Activated T-helper 1 cell treated with anti-CD3 and anti-CD28 coated beads, Interleukin-12 subunit alpha, Interleukin-12 subunit beta, Interleukin-2, Interleukin-4 antibody, amounts not matched to agents 30 ng/mL and 10 ng/mL and 1 ng/mL, durations not matched to agents 14 hours and 24 hours and 36 hours (primary cell): ENCODE measurements at places on chromosomes 12 and 14. TPM values are rescaled to one million over a fixed set of nuclear protein-coding genes. Genes with fewer than 3 reads are reported as not detected.

The PRR4 gene
- total RNA-seq, result 1.9 and 3.6 TPM in 2 replicates

The LUM gene
- total RNA-seq, result not detected in 2 replicates

The HOXC11 gene
- not detected in 2 replicates for total RNA-seq

The DLST gene
- 98.9 and 107 TPM in 2 replicates for total RNA-seq

The SERPINA12 gene
- total RNA-seq, result not detected in 2 replicates

The TRAFD1 gene
- total RNA-seq, result 46.5 and 46.7 TPM in 2 replicates

The SVOP gene
- total RNA-seq, result not detected in 2 replicates

DNA sequence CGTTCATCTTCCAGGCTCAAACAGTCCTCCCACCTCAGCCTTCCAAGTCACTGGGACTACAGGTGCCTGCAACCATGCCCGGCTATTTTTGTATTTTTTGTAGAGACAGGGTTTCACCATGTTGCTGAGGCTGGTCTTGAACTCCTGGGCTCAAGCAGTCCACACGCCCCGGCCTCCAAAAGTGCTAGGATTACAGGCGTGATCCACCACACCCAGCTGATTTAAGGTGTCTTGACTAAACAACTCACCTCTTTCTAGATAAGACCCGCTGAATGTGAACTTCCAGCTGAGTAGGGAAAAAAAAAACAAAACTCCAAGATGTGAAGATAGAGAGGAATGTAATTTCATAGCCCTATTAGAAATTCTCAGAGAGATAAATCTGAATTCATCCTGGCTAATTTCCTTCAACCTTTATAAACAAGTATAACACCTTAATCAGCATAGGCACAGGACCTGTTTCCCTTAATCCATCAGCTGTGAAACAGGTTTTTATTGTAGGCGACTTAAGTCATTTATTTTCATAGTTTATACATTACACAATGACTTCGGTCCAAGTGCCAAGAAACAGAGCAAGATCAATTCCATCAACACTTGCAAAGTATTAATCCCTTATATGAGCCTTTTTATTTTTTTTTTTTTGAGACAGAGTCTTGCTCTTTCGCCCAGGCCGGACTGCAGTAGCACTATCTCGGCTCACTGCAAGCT is 51.5 kb downstream of the HCAR2 start:
- no peak for DNase-seq

GRCh38 chr12:105457026-105457425 is 126.5 kb downstream of the C12orf75 start:
- no peak for DNase-seq

DNA sequence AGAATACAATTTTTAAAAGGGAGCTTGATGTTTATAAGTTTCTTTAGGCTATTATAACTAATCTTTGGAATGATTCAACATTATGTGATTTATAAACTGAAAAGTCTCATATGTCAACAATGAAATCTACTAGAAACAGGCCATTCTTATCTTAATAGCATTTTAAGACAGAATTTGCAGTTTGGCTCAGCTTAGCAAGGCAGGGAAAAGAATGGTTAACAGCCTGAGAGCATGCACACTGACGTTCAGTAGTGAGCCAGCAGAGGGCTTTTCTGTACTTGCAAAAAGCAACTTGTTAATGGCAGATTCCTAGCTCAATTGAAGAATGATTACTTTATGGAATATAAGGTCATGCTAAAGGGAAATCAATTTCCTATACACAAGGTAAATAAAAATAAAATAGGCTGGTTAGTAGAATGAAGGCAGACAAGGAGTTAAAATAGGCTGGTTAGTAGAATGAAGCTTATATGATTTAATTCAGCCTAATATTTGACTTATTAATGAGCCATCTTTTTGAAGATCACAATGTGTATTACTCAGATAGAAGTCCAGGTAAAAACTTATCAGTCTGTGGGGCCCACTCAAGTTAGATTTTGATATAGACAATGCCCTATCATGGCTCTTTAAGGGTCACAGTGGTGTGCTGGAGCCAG is 95.9 kb downstream of the OTOGL start:
- DNase-seq, result no peak

DNA sequence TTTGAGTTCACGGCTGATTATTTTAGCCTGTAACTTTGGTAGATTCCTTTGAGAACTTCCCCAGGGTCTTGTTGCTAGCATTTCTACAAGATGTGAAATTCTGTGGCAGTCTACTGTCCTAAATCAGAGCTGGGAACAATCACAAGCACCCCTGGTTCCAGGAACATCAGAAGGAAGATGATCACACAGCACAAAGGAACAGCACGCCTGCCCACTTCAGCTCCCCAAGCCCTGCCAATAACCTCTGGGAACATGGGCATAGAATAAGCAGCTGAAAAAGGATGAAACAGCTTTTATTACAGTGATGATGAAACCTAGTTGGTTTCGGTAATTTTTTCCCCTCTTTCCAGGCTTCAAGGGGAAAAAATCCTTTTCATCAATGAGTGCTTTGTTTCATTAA is 12.3 kb downstream of the GPR19 start:
- DNase-seq, result no peak

DNA sequence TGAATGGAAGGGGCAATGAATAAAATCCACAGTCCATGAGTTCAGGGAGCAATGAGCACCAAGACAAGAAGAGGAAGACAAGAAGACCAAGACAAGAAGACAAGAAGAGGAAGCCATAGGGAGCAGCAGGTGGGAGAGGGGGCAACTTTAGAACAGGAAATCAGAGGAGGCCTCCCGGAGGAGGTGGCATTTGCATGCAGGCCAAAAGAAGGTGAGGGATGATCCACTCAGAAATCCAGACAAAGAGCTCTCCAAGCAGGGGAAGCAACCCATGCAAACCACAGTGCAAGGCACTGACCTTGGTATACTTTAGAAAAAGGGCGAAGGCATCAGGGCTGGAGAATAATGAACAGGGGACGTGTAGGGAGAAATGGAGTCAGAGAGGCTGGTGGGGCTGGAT is 58.6 kb downstream of the SCARB1 start:
- DNase-seq, result no peak

DNA sequence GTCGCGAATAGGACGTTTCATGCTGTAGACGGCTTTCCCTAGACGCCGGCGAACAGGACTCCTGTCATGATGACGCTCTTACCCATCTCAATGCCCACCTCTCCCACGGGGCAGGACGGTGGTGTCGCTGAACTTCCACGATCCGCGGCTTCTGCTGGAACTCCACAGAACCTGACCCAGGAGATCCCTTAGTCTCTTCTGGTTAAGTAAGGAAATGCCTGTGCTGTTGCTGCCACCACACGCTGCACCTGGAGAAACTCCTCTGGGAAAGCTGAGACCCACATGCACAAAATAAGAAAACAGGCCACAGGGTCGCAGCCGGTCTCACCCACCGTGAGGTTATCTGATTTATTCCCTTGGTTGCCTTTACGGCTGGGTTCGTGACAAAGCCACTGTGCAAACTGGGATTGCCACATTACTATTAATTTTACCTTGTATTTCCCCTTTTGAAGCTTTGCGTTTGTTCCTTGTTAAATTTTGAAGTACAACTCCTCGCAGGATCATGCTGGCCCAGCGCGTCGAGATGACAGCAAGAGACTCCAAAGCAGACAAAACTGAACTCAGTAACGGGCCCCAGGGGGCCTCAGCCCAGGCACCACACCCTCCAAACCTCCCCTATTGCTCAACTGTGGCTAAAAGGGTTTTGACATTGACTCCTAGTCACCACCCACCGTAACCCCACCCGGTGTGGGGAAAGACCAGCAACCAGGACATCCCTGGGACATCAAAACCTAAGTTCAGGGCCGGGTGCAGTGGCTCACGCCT is 9.2 kb upstream of the MMP17 start:
- DNase-seq, result no peak

DNA sequence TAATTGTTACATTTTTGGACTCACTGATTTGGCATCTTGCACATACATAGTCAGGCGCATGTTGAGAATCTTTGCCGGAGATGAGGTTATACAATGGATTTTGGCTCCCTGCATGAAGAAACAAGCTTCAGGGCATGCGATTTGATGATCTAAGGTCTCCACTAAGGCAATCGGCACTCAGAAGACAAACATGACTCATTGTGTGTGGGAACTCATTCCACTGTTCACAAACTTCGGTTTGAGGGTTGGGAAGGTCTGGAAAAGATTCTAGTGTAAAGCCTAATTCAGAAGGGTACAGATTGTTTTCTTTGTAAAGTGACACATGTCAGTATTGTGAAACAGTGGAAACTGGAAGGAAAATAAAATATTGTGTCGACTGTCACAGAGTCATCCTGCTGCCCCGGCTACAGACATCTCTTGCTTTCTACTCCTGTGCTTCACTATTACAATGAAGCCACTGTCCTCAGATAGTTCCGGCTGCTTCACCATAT is 192.6 kb upstream of the HMGA2 start:
- DNase-seq, result no peak

DNA sequence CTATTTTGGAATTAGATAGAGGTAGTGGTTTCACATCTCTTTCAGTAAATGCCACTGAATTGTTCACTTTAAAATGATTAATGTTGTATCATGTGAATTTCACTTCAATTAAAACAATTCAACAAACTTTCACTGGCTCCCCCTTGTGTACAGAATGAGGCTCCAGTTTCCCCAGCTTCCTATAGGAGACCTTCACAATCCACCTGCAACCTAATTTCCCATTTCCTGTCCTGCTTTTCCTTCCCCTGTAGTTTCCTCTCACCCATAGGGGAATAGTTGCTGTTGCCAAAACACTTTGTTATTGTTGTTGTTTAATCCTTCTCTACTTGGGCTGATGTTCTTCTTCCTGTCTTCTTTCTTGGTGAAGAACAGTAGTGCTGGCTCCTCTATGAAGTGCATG is 59.8 kb downstream of the NPAS3 start:
- no peak for DNase-seq

DNA sequence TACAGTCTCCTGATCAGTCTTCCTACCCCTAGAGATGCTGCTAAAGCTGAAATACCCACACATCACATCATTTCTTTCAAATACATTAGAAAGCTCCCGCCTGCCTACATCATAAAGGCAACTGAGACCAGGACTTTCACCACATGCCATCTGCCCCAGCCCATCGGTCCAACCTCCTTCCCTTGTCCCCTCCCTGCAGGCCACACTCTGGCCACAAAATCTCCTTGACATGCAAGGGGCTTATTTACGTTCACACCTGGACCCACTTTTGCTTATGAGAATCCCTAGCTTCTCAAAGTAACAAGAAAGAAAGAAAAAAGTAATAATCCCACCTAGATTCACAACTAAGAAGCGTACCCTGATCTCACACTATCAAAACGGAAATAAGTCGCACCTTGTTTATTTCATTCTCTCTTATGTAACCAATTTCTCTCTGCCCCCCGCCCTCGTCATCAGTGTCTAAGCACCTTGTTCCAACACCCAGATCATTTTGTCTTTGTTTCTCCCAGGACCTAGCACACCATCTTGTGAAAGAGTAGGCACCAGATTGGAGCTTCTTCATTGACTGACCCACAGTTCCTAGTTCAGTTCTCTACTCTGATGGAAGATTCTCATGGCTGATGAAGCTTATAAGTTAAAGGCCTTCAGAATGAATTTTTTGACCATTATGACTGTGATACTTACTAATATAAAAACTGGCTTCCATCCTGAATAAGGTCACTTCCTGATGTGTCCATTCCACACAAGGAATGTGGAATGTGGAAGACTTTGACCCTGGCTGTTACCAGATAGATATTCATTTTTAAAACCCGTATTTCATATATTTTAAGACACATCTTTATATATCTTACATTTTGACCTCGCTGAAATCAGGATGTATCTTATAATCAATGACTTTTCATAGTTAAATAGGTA is 7.7 kb downstream of the WSB2 start:
- DNase-seq, result no peak

DNA sequence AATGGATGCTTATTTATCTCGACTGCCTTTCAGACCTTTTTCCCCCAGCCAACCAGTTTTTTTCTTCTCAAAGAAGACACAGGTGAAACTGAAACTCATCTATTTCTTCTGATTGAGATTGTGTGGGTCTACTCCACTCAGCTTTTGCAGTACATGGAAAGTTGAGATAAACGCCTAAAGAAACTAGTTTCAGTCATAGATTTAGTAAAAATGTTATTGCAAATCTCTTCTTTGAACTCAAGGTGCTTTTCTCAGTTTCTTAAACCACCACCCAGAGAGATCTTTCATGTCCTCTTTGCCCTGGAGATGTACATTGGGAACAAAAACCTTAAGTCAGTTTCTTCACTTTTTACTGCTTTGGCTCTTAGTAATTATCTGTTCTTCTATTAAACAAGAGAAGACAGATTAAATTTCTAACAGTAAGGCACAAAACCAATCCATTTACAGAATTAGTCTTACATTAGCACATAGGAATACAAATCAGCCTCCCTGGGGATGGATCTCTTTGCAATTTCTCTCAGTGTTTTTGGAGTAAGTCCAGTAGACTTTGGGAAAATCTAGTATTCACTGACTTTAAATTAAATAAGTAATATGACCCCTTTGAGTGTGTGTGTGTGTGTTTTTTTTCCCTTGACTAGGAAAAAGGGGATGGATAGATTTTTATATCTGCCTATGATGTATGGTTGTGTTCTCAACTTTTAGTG is 11.6 kb downstream of the FBXW8 start:
- DNase-seq, result no peak

DNA sequence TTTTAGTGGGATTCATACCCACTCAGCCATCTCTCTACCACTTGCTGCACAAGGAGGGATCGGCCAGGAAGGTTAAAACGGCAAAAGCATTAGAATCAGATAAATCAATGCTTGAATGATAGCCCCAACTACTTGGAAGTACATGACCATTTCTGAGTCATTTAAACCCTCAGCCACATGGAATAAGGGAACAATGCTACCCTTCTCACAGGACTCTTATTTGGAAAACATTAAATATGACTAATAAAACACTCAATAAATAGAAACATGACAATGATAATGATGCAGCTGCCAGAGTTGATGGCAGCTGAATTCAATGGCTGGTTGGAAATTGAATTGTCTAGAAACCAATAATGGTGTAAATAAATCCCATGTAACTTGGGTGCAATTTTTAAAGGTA is 165.4 kb downstream of the FLRT2 start:
- no peak for DNase-seq

DNA sequence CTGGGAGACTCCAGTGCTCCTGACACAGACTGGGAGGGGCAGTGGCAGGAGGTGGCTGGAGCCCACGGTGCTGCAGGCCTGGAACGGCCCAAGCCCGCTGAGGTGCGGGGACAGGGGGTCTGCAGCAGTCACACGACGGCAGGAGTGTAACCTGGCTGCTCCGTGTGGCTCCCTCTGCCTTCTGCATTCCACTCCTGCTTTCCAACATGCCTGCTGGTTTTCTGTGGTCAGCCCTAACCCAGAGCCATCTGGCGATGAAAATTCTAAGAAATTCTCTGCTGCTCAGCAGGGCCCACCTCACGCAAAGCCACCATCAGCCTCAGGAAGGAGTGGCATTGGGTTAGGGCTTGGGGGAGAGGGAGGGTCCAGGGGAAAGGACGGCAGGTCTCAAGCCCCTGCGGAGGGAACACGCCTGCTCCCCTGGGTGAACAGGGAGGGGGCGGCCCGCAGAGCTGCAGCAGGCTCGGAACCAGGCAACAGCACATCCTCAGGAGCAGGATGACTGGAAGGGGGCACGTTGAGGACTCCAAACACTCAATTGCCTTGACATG is 5.0 kb upstream of the FBRSL1 start:
- no peak for DNase-seq

DNA sequence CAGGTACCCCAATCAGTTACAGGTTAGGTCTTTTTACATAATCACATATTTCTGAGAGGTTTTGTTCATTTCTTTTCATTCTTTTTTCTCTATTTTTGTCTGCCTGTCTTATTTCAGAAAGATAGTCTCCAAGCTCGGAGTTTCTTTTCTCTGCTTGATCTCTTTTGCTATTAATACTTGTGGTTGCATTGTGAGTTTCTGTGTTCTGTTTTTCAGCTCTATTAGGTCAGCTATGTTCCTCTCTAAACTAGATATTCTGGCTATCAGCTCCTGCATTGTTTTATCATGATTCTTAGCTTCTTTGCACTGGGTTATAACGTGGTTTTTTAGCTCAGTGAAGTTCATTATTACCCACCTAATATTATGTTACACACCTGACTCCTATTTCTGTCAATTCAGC is 914.1 kb downstream of the TRHDE start:
- DNase-seq, result no peak
